ENCODE measurements at places on chromosomes 4 and X.

DNA sequence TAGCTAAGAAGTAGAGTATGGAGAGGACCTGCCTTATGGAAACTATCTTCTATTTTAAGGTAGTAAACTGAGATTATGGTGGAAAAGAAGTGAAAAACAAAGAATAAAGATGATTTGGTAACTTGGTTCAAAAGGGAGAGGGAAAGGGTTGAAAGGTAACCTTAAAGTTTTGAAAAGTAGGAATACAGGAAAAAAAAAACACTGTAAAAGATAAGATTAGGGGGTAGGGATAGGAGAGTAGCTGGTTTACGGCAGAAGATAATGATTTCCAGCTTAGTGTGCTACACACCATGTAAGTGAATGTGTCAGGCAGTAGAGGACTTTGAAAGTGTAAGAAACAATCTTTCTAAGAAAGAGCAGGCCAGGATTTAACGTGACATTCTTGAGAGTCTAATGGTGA, 35.3 kb downstream of the FAM13A start:
- no peak for DNase-seq

DNA sequence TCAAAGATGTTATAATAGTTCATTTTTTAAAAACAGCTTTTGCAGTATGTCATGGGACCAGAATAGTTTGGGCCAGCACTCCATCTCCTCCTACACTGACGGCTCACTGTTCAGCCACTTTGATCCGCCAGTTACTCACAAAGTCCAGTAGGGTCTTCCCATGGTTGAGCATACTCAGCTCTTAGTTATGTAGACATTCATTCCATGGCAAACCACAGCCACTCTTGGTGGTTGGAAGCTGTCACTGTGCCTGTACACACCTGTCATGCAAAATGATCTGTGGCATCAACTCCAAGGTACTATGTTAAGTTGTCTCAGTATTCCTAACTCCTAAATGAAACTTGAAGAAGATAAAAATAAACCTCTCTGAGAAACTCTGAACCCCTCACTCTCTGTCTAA, 127.2 kb downstream of the NR3C2 start:
- DNase-seq, result no peak

DNA sequence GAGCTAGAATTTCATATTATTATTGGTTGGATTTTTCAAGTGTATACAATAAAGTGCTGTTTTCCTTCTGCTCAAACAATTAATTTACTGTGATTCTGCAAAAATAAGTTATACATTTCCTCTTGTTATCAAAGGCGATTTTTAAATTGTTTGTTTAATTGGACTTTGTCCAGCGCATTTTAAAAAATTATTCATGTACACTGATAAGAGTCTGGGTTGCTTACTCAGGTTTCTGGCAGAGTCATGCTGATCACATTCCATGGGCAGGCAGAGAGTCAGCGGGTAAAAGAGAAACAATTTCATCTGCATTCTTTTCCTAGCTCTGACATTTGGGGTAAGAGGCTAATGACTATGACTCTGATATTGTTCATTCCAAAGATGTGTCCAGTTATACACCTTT, 8.9 kb downstream of the FAT4 start:
- no peak for DNase-seq

DNA sequence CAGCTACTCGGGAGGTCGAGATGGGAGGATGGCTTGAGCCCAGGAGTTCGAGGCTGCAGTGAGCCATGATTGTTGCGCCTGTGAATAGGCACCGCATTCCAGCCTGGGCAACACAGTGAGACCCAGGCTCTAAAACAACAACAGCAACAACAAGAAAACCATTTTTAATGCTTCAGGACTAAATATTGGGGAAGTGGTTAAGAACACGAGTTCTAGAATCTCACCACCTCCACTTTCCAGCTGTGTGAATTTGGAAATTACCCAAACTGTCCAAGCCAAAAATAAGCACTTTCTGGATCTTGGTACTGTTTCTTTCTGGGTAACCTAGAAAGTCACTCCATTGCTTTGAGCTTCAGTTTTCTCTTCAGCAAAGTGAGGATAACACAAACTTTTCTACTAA, 63.2 kb downstream of the ADGRG2 start:
- DNase-seq, result no peak

GRCh38 chrX:19827088-19827487, 60.3 kb downstream of the SH3KBP1 start:
- no peak for DNase-seq

- no peak for DNase-seq
These were observed 43.7 kb downstream of the FHDC1 start for GRCh38 chr4:152979731-152980330.

DNA sequence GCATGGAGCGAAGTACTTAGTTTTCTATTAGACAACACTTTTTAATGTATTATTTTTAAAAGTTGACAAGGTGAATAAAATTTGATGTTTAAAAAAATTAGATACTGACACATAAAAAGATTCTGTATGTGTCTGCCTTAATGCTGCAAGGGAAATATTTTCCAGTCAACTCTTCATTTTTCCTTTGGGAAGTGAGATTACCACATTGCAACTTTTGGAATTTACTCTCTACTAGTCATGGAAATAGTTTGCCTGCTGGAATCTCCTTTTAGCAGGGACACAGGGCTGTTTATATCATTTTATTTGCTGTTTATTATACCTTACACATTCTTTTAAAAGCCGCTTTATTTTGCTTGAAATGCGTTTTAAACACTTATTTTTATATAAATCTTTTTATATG, 135.1 kb downstream of the MID1 start:
- no peak for DNase-seq

GRCh38 chrX:13158911-13159310, 114.5 kb upstream of the FAM9C start:
- DNase-seq, result no peak

DNA sequence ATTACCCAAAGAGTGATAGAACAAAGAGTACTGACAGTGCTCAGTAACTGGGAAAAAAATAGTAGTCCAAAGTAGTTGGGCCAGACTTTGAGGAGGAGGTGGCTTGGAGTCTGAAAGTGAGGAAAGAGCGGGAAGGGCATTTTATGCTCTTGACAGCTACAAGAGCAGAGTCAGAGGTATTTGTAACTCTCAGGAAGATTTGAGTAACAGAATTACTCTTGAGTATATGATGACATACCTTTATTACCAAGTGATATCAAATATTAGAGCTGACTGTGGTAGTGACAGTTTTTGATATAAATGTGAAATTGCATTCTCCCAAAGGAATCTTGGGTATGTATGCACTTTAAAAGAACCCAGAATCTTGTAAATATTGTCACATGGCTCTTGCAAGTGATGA, 2.2 kb downstream of the SLAIN2 start:
- DNase-seq, result no peak
